ENCODE measurements at places on chromosomes 5 and 9.

- DNase-seq, result no peak
These were observed 14.7 kb upstream of the TMEM174 start for GRCh38 chr5:73158313-73158712.

GRCh38 chr5:133884569-133885311, 83.7 kb downstream of the C5orf15 start:
- no peak for DNase-seq

GRCh38 chr5:111737716-111738115, 19.3 kb downstream of the NREP start:
- no peak for DNase-seq

DNA sequence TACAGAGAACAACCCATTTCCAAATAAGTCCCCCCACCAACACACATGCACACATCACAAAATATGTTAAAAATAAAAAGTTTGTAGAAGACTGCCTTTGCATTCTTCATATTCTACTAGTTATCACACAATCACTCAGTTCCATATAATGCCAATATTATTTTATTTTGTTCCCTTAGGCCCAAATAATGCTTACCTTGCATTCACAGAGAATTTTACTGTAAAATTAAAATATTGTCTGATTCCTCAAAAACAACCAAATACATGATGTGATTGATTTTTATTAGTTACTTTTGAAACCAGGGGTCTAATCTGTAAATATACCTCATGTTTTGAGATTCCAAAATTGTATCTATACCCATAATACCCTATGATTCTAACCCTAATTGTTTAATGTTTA, 536.9 kb downstream of the CDH12 start:
- no peak for DNase-seq

DNA sequence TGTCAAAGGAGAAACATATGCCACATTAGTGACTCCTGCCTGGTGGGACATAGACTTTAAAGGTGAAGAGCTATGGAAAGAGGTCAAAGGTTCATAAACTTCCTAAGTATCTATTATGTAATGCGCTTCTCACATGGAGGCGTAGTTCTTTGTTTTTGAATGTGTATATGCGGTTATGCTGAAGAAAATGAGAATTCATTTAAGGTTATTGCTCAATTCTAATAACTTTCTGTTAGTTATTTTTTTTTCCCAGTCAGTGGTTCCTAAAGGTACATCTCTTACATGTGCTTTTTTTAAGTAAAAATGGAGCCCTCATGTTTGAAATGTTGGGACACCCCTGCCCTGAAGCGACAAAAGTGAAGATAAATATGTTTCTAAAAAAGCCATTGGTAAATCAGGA, 156.2 kb downstream of the SPATA31D1 start:
- DNase-seq, result no peak

GRCh38 chr5:88685591-88686541, 197.1 kb downstream of the MEF2C start:
- DNase-seq, result no peak

DNA sequence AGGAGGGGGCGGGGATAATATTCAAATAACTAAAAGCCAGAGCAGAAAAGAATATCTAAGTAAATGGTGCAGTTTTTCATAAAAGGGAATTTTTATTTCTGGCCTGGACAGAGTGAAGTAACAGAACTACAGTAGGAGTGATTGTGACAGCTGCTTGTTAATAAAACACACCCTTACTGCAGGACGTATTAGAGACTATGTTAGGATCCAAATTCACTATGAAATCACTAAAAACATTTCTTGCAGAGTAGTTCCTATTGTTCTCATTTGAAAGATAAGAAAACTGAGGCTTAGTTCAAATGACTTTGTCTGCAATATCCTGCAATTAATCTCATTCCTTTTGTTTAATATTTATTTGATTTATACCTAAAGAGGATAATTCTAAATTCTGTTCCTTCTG, 39.5 kb downstream of the FAM174A start:
- no peak for DNase-seq

GRCh38 chr5:65913519-65913918, 12.9 kb upstream of the ERBIN start:
- DNase-seq, result no peak

GRCh38 chr5:65104831-65105230, 336.1 kb downstream of the CWC27 start:
- DNase-seq, result no peak

- DNase-seq, result no peak
These were observed 7.0 kb downstream of the PAM start for GRCh38 chr5:102762095-102762534.

DNA sequence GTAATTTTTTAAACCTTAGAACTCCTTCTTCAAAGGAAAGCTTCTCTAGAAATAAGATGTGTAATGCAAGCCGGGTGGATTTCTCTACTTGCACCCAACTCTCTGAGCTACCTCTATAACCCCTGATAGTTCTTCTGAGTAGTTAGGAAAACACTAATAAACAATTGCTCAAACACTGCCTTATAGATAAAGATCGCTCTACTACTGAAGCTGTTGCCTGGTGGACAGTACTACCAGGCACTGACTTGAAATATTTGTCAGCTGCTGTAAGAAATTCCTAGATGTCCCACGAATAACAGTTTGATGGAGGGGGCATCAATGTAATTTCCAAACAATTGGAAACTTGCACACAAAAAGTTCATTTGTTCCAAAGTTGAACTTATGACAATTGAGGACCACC, 42.0 kb downstream of the NR3C1 start:
- no peak for DNase-seq

- DNase-seq, result peak; percentile 89
These were observed 52.5 kb downstream of the JADE2 start for GRCh38 chr5:134577796-134578577.

GRCh38 chr5:123928401-123928800, 416.4 kb downstream of the CSNK1G3 start:
- DNase-seq, result no peak

DNA sequence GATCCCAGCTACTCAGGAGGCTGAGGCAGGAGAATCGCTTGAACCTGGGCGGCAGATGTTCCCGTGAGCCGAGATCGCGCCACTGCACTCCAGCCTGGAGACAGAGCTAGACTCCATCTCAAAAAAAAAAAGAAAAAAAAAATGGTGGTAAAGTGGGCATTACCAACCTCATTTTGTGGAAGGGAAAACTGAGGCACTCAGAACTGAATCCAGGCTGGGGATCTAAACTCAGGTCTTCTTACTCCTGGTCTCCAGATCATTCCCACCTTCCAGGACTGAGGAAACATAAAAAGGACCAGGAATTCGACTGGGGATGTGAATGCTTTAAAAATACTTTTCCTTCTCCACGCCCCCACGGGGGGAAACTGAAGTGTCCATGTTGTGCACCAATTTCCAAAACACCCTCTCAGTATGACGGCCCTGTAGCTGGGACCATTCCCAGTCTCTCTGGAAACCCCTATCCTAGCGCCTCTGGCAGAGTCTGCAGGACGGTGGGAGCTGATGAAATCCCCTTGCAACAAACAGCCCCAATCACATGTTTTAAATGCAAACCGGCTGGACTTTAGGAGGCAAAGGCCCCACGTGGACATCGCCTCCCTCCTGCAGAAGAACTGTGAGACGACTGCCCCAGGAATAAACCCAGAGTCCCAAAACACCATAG, 8.9 kb upstream of the AKNA start:
- DNase-seq, result no peak

- no peak for DNase-seq
These were observed 9.4 kb downstream of the CRB2 start for GRCh38 chr9:123365287-123365880.
